ENCODE measurements at places on chromosomes 3 and 15.

- DNase-seq, result no peak
Measured at GRCh38 chr3:106619-107018, 89.9 kb upstream of the CHL1 start.

GRCh38 chr3:11282250-11283138 lies 10.3 kb downstream of the ATG7 start:
- DNase-seq, result no peak

- no peak for DNase-seq
Measured at GRCh38 chr3:46703013-46703520, 1.9 kb downstream of the TMIE start.

- DNase-seq, result no peak
Measured at GRCh38 chr3:30203301-30203700, 403.1 kb upstream of the TGFBR2 start.

GRCh38 chr3:69776920-69777581 lies 37.8 kb downstream of the MITF start:
- no peak for DNase-seq

- no peak for DNase-seq
Measured at GRCh38 chr3:115042351-115042750, 104.7 kb downstream of the ZBTB20 start.

DNA sequence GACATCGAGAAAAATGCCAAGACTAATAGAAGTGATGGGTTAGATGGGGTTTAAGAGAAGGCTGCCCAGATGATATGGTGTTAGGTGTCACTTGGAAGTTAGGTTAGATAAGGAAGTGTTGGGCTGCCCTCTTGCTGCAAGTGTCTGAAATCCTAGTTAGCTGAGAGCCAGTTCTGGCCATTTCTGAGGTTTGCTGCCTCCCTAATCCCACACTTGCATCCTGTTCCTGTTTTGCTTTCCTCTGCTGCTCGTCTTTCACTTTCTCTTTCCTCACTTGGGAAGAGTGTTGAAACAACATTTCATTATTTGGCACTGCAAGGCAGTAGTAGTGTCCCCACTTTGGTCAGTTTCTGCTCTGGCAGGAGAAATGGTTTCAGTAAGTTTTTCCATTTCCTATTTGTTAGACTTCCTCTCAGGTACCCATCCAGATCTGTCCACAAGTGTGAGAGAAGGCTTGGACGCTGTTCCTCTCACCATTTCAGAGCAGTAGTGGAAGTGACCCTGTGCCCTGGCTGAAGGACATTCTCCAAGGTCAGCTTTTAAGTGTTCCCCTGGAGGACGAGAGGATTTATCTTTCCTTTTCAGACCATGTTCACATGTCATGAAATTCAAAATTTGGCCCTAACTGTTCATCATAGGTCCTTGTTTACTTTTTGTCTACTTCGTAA lies 93.3 kb downstream of the ADAMTSL3 start:
- no peak for DNase-seq

DNA sequence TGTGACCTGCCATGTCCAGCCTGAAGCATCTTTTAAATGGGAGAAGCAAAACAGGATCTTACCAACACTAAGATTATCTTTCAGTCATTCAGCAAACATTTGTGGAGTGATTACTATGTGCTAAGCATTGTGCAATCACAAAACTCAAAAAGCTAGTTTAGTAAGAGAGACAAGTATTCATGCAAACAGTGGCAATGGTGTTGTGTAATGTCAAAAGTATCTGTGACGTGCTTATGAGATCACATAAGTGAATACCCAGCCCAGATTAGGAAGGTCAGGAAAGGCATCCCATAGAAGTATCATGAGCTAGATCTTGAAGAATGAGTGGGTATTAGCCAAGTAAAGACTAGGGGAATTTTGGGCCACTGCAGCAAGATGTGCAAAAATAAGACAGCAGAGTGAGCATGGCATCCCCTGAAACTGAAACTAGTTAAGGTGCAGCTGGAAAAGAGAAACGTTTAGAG lies 32.1 kb downstream of the SEC62 start:
- no peak for DNase-seq

DNA sequence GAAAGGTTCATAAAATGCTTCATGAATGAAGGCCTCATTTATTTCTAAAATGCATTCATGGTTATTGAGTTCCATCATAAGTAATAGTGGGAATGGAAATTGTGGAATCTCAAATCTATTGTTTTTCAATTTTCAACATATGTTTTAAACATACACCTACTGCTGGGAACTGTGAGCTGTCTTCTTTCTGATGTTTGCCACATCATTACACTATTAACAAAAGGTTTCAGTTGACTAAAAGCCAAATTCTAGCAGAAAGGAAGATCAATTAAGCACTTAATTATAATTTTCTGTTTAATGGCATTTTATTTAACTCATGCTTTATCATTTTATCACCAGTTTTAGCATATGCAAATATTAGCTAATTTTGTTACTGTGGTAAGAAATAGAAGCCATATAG lies 13.8 kb upstream of the TBC1D23 start:
- no peak for DNase-seq

DNA sequence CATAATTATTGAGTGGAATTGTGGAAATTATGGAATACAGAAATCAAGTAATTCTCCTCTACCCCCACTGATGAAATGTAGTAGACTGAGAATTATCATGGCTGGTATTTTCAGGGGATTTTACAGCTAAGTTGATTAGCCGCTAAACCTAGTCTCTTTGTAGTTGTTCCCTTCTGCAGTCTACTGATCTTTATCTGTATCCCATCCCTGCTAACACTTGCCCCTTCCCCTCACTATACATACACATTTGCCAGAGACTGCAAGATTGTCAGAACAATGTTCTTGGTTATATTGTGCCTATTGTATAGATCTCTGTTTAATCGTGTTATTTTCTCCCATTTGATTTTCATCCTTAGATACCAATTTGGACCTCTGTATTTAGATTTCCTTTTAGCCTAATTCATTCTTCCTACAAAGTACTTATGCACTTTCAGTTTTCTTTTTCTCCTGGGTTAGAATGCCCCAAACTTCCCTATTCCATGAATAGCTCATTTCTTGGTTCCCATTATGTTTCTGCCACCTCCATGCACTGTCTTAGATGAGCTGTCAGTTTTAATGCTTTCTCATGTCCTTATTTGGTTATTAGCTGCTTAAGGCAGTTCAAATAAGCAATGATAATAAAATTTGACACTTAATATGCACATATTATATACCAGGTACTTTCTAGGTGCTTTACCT lies 86.9 kb downstream of the CDIN1 start:
- no peak for DNase-seq

DNA sequence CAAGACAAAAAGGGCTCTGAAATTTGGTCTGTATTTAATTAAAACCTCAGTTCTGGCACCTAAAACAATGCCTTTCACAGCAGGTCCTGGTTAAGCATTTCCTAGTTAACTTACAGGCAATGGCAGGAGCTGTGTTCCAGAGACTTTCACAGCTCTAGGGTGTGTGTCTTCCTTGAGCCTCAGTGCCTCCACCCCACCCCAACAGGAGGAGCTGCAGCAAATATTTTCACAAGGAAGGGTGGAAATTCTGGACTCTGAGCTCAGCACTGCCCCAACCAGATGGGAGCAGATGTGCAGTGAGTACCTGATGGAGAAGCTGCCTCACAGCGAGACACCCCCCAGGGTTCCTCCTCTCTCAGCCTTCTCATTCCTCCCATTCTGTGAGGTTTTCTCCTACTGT lies 106.3 kb upstream of the SPATA12 start:
- no peak for DNase-seq

GRCh38 chr3:42451546-42452230 lies 41.3 kb upstream of the LYZL4 start:
- no peak for DNase-seq

GRCh38 chr15:65587094-65587493 lies 23.8 kb downstream of the INTS14 start:
- DNase-seq, result no peak

DNA sequence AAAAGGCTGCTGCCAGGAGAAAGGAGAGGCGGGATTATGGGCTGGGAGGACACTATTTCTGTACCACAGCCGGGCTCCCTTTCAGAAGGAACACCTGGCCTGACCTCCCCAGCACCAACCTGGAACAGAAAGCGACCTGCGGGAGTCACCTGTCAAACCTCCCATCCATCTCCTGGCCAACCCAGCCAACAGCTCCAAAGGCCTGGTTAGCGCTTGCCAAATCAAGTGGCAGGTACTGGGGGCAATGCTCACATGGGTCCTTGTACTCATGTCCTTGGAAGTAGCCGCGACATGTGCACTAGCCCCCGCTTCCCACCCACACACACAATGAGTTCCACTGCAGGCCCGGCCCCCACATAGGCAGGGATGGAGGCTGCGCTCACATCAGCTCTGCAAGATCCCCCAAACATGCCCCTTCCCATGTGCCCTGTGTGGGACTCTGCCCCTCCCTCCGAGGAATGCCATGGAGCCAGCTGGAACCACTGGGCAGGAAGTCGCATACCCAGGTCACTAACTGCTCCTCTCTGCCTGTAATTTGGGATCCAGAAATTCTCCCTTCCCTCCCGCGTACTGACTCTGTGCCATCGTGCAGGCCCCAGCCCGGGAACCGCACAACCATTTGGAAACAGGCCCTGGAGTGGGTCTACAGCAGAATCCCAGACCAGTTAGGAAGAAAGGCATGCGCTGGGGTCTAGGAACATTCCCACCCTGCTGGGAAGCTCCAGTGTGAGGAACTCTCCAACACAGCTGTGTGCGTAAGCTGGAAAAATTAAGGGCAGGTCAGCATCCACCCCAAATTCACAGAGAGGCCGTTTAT lies 98.9 kb downstream of the LRIG1 start:
- DNase-seq, result no peak

DNA sequence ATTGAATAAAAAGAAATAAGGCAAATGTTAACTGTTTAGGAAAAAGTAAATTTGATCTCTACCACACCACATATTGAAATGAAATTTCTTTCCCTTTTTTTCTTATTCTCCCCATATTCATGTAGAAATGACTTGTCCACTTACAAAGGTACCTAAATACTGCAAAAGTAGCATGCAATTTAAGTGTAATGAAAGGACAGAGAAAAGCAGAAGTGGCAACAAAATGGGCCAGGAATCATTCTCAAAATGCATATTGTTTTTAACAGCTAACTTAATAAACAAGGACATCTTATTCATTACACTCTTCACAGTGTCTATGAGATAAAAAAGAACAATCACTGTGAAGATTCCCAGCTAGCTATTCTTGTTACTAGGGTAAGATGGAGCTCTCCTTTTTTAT lies 40.6 kb upstream of the FGF7 start:
- DNase-seq, result no peak

DNA sequence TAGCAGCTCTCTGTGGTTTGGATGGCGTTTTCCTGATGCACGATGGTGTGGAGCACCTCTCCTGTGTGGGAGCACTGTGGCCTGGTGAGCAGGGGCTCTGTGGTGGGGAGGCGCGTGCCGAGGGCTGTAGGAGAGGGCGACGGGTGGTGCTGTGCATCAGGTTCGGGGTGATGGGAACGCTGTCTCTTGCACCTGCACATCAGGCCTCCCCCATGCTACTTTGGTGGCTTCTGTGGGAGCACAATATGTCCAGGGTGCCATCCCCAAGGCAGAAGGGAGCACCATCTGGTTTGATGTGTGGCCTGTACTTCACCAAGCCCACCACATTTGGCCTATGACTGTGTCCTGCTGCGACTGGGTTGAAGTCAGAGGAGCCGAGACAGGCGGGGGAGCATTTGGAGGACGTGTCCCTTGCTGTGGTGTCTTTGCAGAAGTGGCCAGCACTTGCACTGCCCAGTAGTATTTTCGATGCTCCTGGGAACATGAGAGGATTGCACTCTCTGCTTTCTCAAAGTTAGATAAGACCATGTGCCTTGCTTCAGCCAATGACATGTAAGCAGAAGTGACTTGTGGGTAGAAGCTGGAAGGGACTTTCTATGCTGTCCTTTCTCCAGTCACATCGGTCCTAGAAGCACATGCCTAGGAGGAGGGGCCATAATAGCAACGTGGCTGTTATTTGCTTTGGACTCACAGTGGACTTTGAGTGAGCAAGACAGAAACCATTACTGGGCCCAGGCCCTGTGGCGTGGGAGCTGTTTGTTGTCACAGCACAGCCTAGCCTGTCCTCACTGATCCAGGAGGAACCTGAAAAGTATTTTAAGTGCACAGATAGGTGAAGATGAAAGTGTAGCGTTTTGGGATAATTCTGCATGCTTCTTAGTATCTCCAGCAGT lies 72.1 kb downstream of the APBA2 start:
- DNase-seq, result no peak

GRCh38 chr3:6799264-6799915 lies 61.5 kb upstream of the GRM7 start:
- DNase-seq, result no peak

- peak; percentile 65 for DNase-seq
Measured at GRCh38 chr3:53045518-53046170, at the start of gene SFMBT1. TSS of gene SFMBT1 (minus strand) at chr3:53046073. CDS start at chr3:52969128, 76,945 bp downstream.

GRCh38 chr15:58313810-58314592 lies 117.8 kb upstream of the LIPC start:
- no peak for DNase-seq

DNA sequence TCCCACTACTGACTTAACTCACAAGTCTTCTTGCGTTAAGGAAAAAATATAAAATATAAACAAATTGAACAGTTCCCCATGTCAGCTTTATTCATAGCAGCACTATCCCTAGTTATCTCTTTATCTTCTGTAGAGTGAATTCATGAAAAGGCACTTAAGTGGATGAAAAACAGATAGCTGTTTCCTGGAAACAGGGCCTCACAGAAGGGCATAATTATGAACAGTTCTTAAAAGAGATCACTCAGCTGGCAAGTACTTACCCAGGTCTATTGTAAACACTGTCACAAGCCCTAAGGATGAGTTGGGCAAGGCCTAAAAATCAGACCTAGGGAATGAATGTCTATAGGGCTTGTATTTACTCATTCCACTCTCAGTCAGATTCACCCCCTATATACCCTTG lies 10.7 kb downstream of the MB21D2 start:
- DNase-seq, result no peak

- DNase-seq, result no peak
Measured at GRCh38 chr15:30929064-30929669, 25.5 kb downstream of the FAN1 start.

DNA sequence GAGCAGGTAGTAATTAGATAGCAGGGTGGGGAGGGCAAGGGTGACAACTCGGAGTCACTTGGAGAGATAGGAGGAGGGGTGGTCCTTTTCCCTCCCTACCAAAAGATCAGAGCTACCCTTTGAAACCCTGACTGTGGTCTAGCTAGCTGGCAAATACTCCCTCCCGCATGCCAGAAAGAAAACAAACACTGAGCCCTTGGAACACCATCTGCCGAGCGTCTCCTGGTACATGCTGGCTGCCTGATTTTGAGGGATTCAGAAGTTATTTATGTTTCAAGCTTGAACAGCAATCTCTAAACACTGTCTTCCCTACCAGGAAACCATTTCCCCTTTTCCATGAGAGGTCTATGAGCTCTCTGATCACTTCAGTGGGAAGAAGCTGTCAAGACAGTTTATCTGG lies 291.6 kb upstream of the CFAP20DC start:
- DNase-seq, result no peak

- no peak for DNase-seq
Measured at GRCh38 chr15:31262901-31263671, 63.5 kb upstream of the KLF13 start.
